GM18507 (cell line): ENCODE measurements at places on chromosomes 5 and 9.

- DNase-seq = no peak
These were observed 580.8 kb downstream of the BNC2 start for GRCh38 chr9:16289639-16290038.

DNA sequence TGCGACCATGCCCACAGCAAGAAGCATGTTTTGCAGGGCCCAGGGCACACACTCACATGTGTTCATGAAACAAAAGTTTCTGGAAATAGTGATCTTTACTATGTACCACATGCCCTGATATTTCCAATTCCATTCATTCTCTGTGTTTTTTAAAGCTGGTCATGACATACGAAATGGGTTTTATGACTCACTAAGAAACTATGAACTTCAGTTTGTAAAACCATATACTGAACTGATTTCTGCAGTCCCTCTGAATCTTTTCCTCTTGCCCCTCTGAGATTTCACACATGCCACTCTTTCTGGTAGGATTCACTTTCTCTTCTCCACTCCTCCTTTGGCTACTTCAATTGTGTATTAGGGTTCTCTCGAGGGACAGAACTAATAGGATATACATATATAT lies 416.1 kb upstream of the TRPC7 start:
- DNase-seq = no peak

DNA sequence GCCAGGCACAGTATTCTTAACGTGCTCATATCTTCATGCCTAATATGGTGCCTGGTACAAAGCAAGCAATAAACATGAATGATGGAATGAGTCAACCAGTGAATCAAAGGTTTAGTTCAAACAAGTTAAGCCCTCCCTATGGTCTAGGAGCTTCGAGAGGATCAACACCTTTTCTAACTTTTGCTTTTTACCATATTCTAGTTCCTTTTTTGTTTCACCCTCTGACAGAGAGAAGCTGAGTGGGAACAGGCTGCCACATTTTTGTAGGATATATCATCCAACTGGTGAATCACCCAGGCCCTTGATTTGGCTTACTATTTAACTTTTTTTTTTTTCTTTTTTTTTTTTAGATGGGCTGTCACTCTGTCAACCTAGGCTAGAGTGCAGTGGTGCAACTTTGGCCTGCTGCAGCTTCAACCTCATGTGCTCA lies 39.3 kb upstream of the TNC start:
- no peak for DNase-seq

DNA sequence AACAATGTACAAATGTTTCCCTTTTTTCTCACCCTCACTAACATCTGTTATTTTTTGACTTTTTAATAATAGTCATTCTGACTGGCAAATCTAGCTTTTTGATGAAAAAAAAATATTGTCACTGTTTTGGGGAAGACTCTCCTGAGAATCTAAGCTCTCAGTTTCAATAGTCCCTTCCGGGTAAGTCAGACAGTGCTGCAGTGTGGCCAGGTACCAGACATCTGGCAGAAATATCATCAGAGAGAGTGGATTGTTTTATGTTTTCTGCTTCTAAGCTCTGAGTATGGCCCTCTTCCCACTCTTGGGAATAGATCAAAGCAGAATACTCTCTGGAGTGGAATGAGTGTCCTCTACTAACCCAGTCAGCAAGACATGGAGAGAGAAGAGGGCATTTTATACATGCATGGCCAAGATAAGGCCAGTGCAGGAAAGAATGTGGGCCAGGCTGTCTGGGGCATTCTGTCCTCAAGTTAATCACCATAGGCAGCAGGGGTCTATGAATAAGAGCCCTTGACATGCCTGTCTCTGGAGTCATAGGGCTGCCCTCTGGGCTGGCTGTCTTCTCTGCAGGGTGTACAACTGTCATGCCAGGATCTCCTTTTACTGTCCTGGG lies 38.5 kb upstream of the OR2S2 start:
- no peak for DNase-seq

DNA sequence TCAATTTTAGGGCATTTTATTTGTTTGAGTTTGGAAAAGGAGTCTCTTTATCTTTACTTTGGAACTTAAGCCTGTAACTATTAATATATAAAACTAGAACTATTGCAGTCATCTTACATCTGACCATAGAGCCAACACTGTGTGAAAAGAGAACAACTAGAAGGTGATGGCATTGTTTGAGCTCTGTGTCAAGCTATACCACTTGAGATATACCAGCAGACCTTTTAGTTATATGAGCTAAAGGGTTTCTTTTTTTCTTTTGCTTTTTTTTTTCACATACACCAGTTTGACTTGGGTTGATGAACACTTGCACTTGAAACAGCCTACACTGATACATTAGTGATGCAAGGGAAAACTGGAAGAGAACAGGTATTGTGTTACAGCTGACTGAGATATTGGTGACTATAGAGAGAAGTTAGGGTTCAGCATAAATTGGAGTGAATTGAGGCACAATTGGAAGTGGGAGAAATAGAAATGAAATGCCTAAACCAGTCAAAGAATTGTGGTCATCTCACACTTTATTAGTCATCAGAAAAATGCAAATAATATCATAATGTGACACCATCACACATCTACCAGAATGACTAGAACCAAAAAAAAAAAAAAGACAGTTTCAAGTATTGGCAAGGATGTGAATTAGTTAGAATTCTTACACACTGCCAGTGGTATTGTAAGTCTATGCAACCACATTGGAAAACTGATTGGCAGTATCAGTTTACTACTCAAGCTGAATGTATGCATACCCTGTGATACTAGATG lies 60.9 kb downstream of the ADRB2 start:
- DNase-seq = no peak

- no peak for DNase-seq
These were observed 25.2 kb upstream of the PLAC8L1 start for GRCh38 chr5:146130440-146131045.
